Hindlimb muscle (tissue), 1 donor: ENCODE measurements at places on chromosomes 3 and 15. TPM values are rescaled to one million over a fixed set of nuclear protein-coding genes. Genes with fewer than 3 reads are reported as not detected.
A peak's percentile ranks its signal among the peaks of the same experiment; 100 is the strongest.

The TRIM42 gene
- polyA plus RNA-seq, result not detected

DNA sequence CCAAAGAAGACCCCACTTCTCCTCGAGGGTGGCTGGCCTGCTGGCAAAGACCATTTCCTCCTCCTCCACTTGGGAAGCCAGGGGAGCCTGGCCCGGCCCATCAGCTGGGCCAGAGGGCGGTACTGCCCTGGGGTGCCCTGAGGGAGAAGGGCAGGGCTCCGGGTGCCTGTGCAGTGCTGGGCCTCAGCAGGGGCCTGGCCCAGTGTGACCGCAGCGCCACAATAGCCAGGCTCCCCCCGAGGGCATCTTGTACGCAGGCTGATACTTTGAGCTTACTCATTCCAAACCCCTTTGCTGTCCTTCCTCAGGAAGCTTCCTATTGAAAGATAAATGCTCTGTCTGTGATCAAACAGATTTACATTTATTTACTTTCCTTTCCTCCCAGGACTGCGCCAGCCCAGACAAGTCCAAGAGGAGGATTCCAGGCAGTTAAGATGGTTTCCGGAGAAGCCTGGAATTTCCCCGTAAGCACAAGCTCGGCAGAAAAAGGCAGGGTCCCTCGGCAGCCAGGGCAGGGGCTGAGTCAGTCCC lies 240.1 kb downstream of the XXYLT1 start:
- no peak for DNase-seq

DNA sequence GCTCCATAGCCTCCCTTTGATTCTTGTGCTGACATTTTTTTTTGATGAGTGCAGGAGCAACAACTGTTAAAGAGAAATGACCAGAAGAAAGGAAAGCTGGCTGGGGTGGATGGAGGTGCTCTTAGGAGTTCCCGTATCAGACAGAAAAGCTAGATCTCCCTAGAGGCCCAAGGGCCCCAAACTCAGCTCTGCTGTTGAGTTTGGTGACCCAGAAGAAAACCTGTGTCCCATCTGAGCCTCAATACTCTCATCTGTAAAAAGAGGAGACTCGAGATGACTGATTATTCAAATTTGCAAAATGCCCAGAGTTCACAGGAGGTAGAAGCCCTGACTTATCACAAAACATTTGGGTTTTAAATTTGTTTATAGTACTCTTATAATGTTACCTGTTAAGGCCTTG lies 142.4 kb downstream of the TIGIT start:
- DNase-seq, result no peak

GRCh38 chr15:59169251-59169708 lies 37.4 kb upstream of the LDHAL6B start:
- DNase-seq, result peak; percentile 56

DNA sequence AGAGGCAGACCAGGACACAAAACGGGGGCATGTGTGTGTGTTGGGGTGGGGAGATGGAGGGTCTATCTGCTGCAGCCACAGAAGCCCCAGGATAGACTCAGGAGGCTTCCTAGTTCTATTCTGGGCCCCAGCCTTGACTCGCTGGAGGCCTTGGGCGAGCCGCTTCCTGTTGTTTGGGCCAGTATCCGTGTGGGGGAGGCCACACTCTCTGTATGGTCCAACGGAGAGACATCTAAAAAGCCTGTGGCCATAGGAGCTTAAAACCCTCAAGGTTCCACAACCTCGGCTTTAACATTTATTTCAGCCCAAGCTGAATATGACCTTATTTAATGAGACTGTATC lies 32.8 kb downstream of the POC1A start:
- DNase-seq, result no peak

The TMEM44 gene
- polyA plus RNA-seq, result 25.8 TPM

DNA sequence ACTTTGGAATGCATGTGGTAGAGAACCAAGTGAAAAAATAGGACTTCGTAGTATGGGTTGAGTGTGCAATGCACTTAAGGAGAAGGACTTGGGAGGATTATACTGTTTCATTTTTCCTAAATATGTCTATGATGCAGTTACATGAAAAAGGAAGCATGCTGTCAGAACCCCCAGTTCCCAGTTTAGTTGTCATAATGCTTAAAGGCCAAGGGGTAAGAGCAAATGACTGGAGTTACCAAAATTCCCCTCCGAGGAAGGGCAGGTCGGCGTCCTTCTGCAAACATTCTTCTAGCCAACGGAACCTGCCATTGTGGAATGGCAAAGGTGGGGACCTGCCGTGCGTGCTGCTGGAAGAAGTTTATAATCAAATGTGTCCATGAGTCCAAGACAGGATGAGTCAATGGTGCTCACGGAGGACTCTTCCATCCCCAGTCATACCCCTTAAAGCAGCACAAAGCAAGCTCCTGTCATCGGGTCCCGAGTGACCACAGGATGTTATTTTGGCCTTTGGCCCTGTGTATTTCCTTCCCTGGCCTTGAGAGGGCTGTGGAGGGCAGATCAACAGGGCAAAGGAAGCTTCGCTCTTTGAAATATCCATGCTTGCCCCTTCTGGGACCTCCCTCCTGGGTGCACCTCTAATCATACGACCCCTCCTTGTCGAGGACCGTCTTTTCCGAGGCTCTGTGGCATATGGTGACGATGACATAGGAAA lies 93.2 kb downstream of the SLCO3A1 start:
- no peak for DNase-seq

GRCh38 chr3:129690963-129691362 lies 84.5 kb upstream of the PLXND1 start:
- no peak for DNase-seq

DNA sequence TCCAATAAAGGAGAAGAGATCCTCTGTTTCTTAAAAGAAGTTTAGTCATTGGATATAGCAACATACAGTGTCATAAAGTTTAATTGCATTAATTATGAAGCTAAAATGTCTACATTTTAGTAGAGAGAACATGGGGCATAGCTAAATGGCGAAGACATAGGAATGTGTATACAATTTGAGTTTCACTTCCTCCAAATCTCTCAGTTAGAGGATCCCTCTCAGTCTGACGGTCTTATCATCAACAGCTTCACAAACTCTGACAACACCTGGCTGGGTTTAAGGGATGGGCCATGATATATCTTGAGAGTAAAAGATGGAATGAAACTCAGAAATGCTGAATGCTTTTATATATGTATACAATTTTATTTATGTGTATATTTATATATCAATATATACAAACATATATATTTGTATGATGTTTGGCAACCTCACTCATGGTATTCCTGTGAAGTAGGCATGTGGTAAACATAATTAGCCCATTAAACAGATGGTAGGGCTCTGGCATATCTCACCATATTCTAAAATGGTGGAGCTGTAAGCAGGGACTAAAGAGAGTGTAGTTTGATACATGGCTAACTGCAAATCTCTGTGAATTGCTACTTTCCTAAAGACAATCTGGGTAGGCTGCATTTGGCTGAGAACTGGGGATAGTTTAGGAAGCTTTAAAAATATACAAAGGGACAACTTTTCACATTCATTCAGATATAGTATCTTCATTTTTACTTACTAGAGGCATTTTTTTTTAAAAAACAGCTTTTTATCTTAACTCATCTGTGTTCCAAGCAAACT lies 111.6 kb downstream of the TIGIT start:
- DNase-seq, result no peak

- no peak for DNase-seq
These were observed 118.1 kb downstream of the ZNF621 start for GRCh38 chr3:40642812-40643211.
